ENCODE measurements at places on chromosomes 4 and X.
A peak's percentile ranks its signal among the peaks of the same experiment; 100 is the strongest.

- no peak for DNase-seq
Measured at GRCh38 chrX:57267308-57267707, 19.2 kb upstream of the FAAH2 start.

DNA sequence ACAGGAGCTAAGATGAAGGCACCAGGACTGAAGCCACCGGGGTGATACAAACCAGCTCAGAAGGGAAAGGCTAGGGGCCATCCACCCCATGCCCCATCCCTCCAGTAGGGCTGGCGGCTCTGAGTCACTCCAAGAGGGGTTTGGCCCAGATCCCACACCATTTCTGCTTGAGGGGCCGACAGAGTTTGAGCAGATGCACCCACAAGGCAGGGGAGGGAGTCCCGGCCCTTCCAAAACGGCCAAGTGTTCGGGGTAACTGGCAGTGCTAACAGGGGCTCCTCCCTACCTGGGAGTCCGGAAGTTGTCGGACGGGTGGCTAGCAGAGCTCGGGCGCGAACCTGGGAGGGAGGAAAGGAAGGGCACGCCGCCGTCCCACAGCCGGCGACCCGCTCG lies 412 bp downstream of the SLC10A3 start:
- DNase-seq = no peak

GRCh38 chr4:140995058-140995457 lies 138.2 kb downstream of the RNF150 start:
- DNase-seq = no peak

DNA sequence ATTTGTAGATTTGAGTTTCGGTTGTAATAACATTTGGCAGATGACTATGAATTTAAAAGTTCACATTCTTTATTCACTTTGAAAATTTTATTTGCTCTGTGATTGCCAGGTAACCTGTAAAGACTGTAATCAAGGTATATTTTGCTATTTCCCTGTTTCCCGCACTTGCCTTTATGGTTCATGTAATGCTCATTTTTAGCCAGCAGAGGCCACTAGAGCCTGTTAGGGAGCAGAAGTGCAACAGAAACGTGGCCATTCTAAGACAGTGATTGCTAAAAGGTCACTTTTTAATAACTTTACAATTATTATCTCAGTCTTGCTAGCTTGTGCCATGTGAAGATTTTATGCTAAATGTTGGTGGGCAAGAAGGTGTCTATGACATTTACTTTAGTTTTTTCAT lies 12.4 kb downstream of the YIPF6 start:
- no peak for DNase-seq

DNA sequence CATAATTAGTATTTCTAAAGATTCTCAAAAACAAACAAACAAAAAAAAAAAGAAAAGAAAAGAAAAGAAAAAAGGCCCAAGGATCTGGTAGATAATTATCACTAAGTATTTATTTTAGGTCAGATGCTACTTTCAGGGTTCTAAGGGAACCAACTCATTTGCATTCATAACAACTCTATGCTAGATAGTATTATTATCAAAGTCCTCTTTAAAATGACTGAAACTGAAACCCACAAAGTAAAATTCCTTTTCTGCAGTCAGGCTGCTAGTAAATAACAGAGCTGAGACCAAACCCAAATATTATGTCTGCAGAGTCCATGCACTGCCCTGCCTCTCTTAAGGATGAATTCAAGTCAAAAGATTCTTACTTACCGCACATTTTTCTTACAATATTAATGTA lies 38.3 kb upstream of the MAPK10 start:
- DNase-seq = no peak

- no peak for DNase-seq
Measured at GRCh38 chr4:169090484-169091215, 80.6 kb upstream of the CBR4 start.

DNA sequence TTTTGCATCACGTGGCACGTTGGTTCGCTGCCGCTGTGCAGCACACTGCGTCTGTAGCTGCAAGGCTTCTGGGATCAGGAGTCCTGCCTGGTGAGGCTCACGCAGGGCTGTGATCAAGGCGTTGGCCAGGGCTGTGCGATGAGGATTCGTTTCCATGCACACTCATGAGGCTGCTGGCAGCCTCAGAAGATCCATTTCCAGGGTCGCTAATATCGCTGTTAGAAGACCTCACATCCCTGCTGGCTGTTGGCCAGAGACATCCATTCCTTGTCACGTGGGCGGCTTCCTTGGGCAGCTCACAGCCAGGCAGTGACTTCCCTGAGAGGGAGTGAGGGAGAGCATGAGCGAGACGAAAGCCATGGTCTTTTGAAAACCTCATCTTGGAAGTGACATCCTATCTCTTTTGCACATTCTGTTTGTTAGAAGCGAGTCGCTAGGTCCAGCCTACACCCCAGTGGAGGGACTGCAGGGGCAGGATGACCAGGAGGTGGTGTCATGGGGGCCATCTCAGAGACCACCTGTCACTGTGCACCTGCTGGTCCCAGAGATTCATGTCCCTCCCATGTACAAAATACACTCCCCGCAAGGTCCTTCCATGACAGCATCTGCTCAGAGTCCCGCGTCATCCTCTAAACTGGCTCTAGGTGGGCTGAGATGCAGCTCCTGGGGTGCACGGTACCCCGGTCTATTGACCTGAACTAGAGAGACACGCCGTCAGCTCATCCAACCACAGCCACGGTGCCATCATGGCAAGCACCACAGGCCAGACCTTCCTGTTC lies 12.2 kb downstream of the RGS12 start:
- DNase-seq = no peak

GRCh38 chrX:130543603-130544325 lies 142.0 kb downstream of the RBMX2 start:
- no peak for DNase-seq

- no peak for DNase-seq
Measured at GRCh38 chr4:185573651-185574199, 38.4 kb upstream of the PDLIM3 start.

DNA sequence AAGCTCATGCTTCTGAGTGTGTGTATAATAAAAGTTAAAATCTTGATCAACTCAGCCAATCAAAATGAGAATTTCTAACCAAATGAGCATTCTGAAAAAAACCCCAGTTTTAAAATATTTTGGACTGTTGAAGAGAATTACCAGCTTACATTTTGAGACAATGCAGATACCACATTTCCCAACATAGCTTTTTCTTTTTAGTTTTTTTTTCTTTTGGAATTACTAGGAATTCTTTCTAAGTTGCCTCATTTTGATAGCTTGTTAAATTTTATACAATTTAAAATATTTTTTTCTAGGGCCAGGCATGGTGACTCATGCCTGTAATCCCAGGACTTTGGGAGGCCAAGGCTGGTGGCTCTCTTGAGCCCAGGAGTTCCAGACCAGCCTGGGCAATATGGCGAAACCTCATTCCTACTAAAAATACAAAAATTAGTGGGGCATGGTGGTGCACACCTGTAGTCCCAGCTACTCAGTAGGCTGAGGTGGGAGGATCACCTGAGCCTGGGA lies 2.2 kb downstream of the RP2 start:
- no peak for DNase-seq

- DNase-seq = no peak
Measured at GRCh38 chrX:115284877-115285276, 4.6 kb upstream of the LUZP4 start.

- no peak for DNase-seq
Measured at GRCh38 chr4:93066749-93067148, 761.8 kb upstream of the ATOH1 start.

- DNase-seq = no peak
Measured at GRCh38 chr4:113145519-113146291, 96.3 kb downstream of the ANK2 start.

DNA sequence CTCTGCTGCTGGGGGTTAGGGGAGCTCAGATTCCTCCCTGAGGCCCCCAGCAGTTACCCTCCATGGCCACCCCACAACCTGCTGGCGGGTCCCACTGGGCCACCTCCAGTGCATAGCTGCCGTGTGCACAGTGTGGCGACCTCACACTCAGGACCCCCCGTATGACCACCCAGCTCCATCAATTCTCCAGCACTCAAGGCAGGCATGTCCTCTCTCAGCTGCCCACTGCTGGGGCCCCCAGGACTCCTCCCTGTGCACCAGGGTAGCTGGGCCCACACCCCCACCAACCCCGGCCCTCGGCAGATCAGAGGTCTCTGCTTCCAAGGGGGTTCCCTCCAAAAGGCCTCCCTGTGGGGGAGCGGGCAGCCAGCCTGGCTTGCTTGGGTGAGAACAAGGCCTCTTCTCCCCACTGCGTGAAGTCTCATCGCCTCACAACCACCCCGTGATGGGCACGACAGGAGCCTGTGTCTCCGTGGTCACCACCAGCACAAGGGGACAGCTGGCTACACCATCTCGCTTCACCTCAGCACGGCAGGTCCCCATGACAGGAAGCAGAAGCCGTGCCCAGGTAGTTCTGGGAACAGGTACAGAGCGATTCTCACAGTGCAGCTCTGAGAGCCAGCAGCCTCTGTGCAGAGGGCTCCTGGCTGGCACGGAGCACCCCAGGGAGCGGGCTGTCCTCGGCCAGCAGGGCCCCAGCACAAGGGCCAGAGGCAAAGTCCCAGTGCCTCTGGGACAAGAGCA lies 4.6 kb upstream of the HAUS3 start:
- DNase-seq = no peak

DNA sequence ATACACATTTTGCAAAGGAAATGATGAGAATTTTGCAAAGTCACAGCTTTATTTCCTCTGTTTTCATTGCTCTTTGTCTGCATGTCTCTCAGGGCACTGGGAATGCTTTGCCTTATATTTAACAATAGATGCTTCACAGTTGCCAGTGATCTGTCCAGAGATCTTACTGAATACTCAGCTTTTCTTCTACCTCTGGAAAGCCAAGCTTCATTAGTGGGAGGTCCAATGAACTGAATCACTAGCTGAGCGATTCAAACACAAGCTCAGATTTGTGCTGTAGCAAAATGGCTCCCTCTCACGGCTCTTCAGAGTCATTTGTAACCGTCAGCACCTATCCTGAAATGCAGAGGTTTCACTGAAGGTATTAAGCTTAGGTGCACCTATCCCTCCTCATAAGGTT lies 138.9 kb downstream of the DCLK2 start:
- DNase-seq = peak; percentile 17

- DNase-seq = no peak
Measured at GRCh38 chr4:137957806-137958205, 284.3 kb downstream of the SLC7A11 start.

DNA sequence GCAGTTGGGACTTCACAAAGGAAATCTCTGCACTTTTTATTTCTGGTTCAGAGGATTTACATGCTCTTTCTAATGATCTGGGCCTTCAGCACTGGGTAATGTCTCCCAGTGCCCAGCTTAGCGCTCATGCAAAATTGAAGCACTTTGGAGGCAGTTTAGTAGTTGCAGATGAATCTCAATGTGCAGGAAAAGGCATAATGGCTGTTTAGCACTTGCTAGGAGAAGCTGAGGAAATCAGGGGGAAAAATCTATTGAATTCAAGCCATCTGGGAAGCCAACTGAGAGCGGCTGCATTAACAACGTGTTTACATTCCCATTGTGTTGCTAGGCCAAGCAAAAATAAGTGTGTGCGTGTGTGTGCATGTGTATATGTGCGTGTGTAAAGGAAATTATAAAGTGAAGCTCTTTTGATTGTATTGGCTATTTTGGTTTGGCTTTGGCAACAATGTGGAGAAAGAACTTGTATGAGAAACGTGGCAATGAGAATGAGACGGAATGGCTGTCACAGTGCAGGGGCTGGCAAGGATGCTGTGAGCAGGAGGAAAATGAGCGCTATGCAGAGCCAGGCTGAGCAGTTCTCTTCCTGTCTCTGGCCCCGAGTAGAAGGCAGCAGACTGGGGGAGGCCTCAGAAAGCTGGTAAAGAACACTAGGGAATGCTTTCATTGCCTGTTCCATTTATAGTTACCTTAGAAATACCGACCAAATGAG lies 231.5 kb downstream of the UNC5C start:
- no peak for DNase-seq

- DNase-seq = no peak
Measured at GRCh38 chr4:47444031-47444430, 19.5 kb downstream of the COMMD8 start.

DNA sequence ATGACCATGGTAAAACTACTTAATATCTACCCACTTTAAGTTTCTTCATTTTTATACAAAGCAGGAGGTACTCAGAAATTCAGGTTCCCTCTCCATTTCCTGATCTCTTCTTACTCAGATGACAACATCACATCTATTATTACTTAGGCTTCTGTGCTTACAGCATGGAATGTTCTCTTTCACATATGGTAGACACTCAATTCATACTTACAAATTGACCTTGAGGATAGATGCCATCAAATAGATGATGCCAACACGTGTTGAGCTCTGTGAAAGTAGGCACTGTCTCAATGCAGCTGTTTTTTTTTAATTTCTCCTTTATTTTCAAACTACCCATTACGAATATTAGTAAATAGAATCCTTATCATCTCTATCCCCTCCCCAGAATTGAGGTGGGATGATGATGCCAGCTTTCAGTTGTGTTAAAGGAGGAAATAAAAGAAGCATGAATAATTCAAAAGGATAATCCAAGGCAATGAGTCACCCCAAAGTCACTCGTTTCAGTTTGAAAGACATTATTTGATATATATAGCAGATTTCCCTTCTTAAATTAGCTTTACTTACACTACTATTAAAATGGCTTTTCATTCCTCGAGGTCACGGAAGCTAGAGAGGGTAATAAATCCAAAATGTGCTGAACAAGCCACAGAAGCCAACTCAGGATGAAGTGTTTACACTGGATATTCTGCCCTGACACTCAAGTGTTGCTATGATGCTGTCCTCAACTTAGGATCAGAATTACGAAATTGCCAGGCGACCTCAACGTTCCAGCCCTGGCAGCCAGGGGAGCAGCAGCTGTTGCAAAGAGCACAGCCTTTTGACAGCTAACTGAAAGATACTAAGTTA lies 124.2 kb upstream of the EOLA2 start:
- no peak for DNase-seq

DNA sequence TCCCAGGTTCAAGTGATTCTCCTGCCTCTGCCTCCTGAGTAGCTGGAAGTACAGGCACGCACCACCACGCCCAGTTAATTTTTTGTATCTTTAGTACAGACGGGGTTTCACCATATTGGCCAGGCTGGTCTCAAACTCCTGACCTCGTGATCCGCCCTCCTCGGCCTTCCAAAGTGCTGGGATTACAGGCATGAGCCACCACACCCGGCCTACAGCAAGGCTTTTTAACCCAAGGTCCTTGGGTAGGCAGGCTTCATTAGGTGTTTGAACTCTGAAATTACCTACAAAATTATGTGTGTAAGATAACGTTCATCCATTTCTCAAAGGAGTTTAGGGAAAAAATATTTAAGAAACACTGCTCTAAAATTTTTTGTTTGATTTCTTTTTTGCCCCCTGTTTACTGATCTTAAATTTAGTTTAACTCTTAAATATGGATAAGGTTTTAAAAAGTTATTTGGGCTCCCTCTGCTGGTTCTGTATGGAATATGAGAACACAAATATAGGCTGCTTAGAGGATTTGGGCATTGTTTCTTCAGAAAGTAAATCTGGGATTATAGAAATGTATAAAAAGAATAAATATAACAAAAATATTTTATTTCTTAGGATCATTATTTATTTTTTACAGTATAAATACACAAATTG lies 92.8 kb downstream of the CBR4 start:
- DNase-seq = no peak

GRCh38 chrX:29471829-29472228 lies 743.5 kb upstream of the MAGEB2 start:
- DNase-seq = no peak
